Renal pelvis (tissue), 12 donors: ENCODE measurements at places on chromosomes 13 and 19.
A peak's percentile ranks its signal among the peaks of the same experiment; 100 is the strongest.

DNA sequence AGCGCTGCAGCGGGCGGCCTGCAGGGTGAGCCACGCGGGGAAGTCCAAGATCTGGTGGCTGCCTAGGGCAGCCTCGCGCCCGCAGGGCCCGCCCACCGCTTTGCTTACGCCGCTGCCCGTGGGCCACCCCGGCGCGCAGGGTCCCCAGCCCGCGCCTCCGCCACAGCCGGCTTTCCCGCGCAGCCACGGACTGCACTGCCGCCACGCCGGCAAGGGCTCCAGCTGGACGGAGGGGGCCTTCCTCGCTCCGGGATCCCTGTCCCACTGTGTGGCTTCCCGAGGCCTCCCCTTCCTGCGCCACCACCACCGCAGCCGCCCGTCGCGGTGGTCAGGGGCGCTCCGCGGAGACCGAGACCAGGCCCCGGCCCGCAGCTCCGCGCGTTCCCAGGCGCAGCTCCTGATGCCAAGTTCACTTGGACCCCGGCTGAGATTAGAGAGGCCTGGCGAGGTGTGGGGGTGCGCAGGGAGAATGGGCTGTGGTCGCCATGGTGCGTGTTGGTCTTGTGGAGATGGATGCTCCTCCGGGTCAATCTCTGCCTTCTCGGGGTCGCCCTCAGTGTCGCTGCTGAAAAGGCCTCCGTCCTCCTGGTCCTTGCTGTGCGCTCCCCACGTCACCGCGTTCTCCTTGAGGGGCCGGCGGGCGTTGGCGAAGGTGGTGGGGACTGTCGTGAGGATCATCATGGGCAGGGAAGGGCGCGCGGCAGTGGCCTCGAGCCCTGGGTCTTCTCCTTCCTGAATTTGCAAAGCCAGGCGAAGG is 17.9 kb upstream of the RNF17 start:
- DNase-seq, result no peak

DNA sequence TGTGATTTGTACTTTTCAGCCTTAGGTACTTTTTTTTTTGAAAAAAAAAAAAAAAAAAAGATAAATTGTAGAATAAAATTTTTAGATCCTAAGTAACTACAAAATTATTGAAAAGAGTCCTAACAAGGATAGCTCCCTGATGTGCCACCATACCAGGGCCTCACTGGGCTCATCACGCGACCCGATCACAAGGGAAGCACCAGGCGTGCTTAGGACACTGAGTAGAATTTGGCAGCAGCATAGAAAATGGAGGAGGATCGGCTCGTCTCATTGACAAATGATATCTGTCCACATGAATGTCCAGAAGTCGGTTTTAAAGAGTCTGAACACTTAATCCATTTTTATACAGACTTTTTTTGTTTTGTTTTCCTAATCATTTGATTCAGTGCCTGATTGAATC is 179.0 kb downstream of the STK24 start:
- DNase-seq, result no peak

DNA sequence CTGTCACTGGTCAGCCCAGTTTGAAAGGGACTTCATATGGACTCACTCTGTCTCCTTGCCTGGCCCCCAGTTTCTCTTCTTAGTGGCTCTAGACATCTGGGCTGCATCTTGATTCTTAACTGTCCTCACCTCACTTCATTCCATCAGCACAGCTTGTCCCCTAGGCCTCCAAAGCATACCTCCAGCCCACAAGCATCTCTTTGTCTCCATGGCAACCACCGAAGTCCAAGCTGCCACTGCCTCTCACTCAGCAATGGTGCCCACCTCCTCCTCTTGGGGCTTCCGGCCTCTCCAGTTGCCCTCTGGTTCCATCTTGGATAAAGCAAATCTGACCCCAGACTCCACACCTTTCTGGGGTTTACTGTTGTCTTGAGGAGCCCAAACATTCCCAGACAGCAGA is 9.9 kb upstream of the KLHL26 start:
- DNase-seq, result no peak

GRCh38 chr19:38699027-38699346 is 45.3 kb downstream of the CAPN12 start:
- no peak for DNase-seq

GRCh38 chr19:45607071-45608029 is 5.3 kb upstream of the GPR4 start:
- DNase-seq, result peak; percentile 80

GRCh38 chr13:21139374-21139773 is 37.0 kb downstream of the SKA3 start:
- no peak for DNase-seq

GRCh38 chr13:27288392-27288791 is 17.8 kb downstream of the RASL11A start:
- no peak for DNase-seq

DNA sequence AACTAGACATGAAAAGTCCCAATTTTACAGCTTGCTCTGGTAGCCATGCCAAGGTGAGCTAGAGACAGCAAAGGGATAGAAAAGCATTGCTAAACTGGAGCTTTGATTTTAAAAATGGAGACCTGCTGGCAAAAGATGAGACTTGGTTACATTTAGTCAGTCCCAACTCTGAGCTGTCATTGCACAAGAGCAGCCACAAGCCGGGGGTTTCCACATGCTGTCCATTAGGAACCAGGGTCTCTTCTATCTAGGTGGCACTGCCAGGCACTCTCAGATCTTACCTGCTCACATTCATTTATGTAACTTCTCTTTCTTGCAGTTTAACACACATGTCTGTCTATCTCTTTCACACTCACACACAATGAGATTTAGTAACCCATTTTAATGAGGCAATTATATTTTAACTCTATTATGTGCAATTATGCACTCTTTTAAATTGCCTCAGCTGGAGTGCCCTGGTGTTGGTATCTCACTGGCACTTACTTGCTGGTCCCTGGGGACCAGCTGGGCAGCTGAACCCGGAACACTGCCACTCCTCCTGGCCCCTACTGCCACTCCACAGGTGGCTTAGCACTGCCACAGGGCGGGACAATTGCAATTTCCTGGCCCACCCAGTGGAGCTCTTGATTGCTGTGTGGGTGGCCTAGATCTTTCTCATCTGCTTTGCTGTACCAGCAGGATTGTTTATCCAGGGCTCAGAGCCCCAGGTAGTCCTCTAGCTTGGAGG is 112.5 kb downstream of the COG6 start:
- no peak for DNase-seq

DNA sequence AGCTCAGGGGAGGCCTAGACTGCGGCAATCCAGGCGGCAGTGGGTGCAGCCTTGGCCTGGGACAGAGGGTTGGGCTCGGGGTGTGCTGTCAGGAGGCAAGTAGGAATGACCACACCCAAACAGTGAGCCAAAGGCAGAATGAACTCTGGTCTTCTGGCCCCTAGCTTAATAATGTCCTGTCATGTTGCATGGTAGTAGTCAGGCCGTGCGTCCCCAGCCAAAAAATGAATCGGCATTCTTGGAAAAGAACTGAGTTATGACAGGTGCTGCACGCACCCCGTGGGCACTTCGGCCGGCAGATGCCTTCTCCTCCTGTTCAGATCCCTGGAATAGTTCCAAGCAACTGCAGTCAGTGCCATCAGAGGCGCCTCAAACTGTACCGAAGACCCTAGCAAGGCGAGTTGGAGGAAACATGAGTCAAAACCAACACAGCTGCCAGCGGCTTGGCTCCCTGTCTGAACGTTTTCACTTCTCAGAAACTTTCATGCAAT is 55.9 kb downstream of the ATP7B start:
- peak; percentile 24 for DNase-seq

GRCh38 chr13:96398486-96398885 is 308.6 kb downstream of the HS6ST3 start:
- no peak for DNase-seq

- DNase-seq, result no peak
Observed at GRCh38 chr13:25169951-25170553, 2.0 kb downstream of the AMER2 start.

- DNase-seq, result peak; percentile 86
Observed at GRCh38 chr19:39031368-39032062, 834 bp downstream of the FBXO27 start.

DNA sequence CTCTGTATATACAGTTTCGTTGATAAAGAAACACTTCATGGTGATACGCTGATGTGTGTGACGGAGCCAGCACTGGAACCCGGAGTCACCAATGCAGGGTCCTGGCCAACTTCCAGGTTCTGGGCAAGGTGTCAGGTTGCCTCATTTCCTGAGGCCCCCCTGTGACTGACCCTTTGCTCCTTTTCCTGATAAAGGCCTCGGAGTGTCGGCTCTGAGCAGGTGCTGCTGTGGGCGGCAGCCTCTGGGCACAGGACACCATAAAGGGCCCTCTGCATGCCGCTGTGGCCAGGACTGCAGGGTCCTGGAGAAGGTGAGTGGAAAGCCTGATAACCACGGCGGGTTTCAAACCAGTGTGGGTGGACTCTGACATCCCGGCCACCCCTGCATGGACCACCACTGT is 17.3 kb upstream of the MYDGF start:
- no peak for DNase-seq

DNA sequence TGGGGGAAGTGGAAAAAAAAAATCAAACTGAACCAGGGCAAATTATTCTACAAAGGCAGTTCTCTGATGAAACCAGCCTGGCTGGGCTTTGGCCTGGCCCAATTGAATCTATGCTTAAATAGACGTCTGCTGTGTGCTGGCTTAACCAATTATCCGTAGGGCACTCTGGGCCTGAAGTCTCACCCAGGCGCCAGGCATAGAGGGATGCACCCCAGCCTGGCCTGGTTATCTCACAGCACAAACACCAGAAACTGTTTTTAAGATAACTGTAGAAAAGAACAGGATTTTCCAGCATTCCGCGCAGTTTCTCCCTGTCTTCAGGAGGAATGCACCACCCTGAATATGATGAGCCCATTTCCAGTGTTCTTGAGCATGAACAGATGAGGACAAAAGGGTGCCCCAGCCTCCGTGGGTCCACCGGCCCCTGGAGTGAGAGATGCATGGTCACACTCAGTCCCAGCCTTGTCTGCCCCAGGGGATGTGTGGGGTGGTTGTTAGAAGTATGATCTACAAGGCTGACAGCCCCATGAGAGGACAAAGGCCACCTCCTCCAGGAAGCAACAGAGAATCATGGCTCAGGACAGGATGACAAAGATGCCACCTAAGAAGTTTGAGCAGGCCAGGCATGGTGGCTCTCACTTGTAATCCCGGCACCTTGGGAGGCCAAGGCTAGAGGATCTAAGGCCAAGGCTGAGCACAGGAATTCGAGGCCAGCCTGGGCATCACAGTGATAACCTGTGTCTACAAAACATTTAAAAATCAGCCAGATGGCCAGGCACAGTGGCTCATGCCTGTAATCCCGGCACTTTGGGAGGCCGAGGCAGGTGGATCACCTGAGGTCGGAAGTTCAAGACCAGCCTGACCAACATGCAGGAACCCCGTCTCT is 50.2 kb downstream of the PEPD start:
- DNase-seq, result no peak

DNA sequence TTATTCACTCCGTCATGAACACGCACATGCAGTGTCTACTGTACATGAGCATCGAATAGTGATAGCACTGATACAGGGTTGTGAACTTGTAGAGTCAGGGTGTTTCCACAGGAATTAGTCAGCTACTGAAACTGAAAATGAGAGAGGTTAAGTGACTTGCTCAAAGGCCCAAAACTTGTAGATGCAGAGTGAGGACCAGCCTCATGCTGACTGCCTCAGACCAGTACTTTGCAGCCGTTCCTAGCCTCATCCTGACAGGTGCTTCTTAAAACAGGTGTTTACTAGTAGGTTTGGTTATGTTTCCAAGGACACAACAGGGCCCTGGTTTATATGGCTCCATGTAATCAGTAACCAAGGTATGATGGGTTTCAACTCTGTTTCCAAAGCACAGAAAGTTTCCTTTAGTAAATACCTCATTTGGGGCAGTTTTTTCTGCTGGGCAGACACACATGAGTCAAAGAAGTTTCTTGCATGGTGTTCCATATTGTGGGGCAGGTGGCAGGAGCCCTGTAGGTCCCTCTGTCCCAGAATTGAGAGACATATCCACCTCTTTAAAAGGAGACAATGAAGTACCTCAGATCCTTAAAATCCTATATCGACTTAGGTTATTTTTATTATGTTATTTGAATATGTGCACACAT is 16.0 kb downstream of the FGF9 start:
- no peak for DNase-seq

- DNase-seq, result no peak
Observed at GRCh38 chr13:40549500-40550094, 116.8 kb downstream of the FOXO1 start.

DNA sequence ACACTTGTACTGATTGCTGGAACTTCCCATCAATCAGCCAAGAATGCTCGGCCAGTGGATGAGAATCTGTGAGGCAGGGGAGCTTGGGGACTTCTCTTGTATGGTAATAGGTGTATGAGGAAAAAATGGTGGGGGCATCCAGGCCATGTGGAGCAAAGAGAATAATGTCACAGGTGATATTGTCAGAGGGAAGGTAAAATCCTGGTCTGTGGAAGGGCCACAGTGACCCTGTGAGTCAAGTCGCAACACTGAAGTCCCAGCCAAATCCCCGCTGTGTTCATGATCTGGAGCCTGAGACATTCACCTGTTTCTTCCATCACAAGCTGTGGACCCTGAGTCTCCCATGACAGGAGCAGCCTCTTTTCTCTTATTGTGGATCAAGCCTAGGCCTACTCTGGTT is 8.1 kb downstream of the PSG7 start:
- no peak for DNase-seq

GRCh38 chr19:15222738-15223648 is 9.3 kb downstream of the EPHX3 start:
- peak; percentile 97 for DNase-seq

- DNase-seq, result no peak
Observed at GRCh38 chr19:15616183-15616582, 1.2 kb downstream of the CYP4F8 start.

GRCh38 chr13:91468301-91468700 is 69.9 kb downstream of the GPC5 start:
- no peak for DNase-seq

DNA sequence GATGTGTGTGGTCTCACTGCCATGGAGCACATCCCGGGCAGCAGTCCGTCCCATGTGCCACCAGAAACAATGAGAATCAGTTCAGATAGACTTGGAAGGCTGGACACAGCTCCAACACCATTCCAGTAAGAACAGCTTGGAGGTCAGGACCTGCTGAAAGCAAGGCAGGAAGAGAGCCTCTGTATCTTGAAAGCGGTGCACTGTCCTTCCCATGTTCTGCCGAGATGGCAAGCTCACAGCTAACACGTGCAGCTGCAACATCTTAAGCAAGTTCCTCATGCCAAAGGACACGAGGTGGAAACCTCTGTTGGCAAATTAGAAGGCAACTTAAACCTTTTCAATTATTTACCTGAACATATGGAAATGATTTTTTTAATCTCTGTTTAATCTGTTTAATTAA is 175.4 kb downstream of the DLEU7 start:
- no peak for DNase-seq

GRCh38 chr13:114018461-114019055 is 44.7 kb upstream of the C13orf46 start:
- DNase-seq, result no peak

- no peak for DNase-seq
Observed at GRCh38 chr19:5718037-5718578, 1.8 kb downstream of the LONP1 start.

DNA sequence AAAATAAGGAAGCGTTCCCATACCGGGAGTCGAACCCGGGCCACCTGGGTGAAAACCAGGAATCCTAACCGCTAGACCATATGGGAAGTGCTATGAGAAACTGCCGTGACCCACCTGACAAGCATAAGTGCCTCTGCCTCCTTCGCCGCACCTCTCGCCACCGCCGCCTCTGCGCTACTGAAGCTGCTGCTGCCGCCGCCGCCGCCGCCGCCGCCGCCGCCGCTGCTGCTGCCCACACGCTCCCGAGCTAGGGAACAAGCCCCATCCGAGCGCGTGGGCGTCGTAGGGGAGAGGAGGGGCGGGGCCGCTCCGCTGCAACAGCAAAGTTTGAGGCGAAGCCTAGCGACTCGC is 610 bp upstream of the WBP4 start:
- DNase-seq, result peak; percentile 82

GRCh38 chr19:52170863-52171320 is 529 bp downstream of the ZNF836 start:
- no peak for DNase-seq
